SJCRH30 (cell line): ENCODE measurements at places on chromosomes 2 and 18. TPM values are rescaled to one million over a fixed set of nuclear protein-coding genes. Genes with fewer than 3 reads are reported as not detected.
A peak's percentile ranks its signal among the peaks of the same experiment; 100 is the strongest.

DNA sequence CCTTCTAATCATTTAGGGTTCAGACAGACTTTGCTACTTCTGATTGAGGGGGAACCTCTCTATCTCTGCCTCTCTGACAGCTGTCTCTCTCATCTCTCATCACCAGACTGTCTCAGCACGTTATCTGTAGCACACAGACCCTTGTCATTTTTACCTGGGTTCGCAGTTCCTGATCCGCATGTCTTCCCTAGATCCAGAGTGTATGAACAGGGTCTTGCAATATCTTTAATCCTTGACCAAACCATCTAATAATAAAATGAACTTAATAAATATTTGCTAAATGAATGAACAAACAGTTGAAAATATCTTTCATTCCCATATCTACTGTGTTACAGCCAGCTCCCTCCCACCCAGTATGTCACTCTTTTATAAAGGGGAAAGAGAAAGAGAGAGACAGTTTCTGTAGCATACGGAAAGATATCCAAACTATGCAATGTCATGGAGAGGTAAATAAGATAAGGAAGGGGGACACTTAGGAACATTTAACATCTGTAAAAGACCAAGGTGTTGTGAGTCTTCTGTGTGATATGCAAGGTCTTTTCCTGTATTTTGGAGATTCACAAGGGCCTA lies 507.6 kb downstream of the SUCLG1 start:
- DNase-seq, result no peak

CNGA3 gene
- 0.08 TPM in 1 of 2 replicates, not detected in the other for total RNA-seq

TLX2 gene
- total RNA-seq, result not detected in 2 replicates

VSNL1 gene
- total RNA-seq, result not detected in 2 replicates

DNA sequence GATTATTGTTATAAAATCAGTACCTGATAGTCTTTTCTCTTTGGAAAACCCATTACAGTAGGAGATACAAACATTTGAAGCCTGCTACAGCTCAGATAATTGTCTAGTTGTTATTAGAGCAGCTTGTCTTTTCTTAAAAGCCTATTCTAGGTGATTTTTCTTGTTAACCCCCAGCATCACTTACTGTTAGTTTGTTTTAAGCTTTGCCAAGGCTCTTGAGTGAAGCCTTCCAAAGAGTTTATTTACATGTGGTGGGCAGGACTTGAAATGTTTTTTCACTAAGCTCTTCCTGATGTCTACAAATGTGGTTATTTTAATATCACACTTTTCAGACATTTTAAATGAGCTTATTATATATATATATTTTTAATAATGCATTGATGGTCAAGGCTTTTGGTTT lies 791.3 kb downstream of the PLCL1 start:
- no peak for DNase-seq

GRCh38 chr18:60232541-60232940 lies 140.0 kb downstream of the MC4R start:
- DNase-seq, result no peak

GGCX gene
- 37.0 and 38.9 TPM in 2 replicates for total RNA-seq

GRCh38 chr2:149739171-149739882 lies 151.8 kb upstream of the MMADHC start:
- no peak for DNase-seq

- DNase-seq, result no peak
These were observed 60.8 kb downstream of the ST3GAL5 start for GRCh38 chr2:85827879-85828569.

- DNase-seq, result peak; percentile 57
These were observed 185.1 kb downstream of the MYO5B start for GRCh38 chr18:50009773-50010335.

DNA sequence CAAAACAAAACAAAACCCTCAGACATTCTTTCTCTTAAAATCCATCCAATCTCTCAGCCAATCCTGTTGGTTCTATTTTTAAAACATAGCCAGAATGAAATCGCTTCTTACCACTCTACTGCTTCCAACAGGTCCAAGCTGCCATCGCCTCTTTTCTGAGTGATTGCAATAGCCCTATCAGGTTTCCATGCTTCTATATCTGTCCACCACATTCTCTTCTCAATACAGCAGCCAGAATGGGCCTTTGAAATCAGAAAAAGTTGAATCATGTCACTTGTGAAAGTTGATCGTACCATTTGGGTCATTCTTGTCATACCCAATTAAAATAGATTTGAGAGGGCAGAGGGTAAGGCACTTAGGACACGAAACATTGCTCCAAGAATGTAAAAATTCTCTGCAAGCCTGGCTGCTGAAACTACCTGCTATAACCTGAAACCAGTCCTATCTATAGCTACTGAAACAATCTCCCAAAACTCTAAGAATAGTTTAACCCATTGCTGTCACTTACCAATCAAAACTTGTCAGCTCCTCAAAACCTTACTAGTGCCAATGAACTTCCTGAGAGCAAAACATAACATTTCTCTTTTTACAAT lies 3.3 kb upstream of the MTLN start:
- no peak for DNase-seq

DNA sequence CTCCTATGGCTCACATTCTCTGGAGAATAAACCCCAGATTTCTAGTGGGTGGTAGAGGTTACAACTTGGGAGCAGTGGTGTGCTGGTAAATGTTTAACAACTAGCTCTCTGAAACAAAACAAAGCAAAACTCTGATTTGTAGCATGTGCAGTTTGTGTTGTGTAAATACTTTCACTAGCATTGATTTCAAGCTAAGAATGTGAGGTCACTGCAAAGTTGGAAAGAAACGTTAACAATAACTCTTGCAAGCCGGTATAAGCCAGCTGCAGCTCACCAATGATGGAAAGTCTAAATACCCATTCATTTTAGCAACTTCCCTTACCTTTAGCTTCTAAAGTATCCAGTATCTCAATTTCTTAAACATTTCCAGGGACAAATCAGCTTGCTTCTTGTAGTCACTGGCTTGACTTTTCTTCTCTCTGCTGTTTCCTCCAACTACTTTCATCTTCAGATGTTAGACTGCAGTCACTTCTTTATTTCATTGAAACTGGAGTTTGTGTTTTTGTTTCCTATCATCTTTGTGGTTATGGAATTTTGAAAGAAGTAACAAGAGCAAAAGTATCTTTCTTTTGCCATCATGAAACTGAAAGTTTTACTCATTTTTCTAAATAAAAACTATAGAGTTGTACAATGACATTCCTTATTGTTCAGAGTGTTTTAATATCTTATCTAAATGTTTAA lies 140.2 kb downstream of the PLCL1 start:
- peak; percentile 17 for DNase-seq

LBX2 gene
- 0.58 and 1.3 TPM in 2 replicates for total RNA-seq

- DNase-seq, result no peak
These were observed 89.7 kb downstream of the SPTBN1 start for GRCh38 chr2:54545702-54546450.

DNA sequence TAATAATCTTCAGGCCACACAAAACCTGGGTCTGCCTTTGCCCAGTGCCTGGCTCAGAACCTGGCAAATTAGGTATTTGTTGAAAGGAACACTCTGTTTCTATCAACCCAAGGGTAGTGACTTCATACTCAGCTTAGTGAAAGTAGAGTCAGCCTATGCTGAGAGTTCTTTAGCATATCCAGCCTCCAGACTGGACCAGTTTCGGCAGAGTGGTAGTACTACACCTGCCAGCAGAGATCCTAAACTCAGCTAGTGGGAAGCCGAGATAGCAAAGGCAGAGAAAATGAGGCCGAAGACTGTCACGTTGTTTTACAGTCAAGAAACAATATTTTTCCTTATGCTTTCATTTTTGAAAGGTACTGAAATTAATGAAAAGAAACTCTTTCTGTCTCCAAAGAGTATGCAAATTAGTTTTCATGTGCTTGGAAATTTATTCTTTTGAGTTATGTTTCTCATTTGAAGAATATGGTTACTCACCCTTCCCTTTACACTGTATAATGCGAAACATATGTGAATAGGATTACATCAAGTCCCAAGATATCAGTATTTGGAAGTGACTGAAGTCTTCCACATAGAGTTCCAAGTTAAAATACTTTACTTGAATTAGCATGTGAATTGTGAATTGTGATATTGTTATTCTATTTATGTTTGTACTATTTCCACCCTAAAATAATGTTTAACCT lies 52.2 kb upstream of the UGP2 start:
- DNase-seq, result no peak

DNA sequence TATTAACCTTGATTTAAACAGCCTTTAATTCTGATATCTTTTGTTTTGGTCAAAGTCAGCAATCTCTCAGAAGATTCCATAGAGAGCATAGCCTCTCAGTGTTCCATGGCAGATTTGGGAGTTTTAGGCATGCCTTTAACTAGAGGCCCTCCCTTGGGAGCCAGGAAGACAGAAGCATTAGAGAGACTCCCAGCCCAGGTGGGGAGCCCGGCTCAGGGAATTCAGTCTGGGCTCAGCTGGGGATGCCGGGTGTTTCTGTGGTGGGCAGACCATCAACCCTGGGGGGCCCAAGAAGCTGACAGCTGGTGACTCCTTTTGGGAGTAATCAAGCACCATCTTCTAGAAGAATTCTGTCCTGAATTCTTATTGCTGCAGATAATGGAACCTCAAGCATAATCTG lies 99.7 kb upstream of the CELF4 start:
- DNase-seq, result no peak

- no peak for DNase-seq
These were observed 286.6 kb upstream of the HDAC4 start for GRCh38 chr2:239687441-239687840.

DNA sequence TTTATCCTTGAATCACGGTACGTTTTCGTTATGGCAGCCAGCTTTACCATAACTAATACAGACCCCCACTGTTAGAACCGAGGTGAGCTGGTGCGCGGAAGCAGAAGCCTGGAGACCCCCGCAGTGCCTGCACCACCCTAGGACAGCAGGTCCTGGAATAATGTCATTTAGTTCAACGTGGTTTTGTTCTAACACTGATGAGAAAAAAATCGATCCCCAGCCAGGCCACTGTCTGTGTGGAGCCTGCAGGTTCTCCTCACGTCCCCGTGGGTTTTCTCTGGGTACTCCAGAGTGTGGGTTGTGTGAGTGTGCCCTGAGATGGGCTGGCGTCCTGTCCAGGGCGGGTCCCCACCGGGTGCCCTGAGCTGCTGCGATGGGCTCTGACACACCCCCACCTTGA lies 69.9 kb upstream of the ST3GAL5 start:
- DNase-seq, result no peak

- no peak for DNase-seq
These were observed 291.2 kb downstream of the ALPK2 start for GRCh38 chr18:58337686-58338085.

IL36RN gene
- total RNA-seq, result not detected in 2 replicates

DNAJC5G gene
- total RNA-seq, result not detected in 2 replicates

- no peak for DNase-seq
These were observed 130.2 kb upstream of the ACVR2A start for GRCh38 chr2:147714582-147714981.

GRCh38 chr2:240901986-240902614 lies 4.0 kb upstream of the CROCC2 start:
- DNase-seq, result no peak

DNA sequence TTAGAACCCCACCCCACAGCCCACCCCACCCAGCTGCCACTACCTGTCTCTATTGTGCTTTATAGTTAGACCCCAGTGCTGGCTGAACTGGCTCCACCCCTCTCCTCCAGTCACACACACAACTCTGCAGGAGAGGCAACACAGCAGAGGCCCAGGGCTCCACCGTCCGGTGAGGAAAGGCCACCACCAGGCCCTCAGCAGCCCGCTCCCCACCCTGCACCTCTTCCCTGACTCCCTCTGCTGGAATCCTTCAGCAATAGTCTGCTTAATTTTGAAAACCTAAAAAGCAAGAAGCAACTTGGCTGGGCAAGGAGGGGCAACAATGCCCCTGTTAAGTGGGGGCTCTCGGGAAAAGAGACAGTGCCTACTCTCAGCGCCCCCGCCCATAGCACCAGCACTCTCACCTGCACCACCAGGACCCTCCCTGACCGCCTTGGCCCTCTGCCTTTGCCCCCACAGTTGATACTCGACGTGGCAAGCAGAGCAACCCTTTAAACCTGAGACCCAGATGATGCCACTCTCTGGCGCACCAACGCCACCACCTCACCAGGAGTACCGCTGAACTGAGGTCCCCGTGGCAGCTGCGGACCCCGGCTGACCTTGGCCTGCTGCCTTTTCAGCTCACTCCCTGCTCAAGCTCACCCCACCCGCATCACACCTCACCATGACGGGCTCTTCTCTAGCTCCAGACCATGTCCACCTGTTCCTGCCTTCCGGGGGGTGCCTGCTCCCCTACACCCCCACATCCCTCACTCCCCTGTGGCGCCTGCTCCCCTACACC lies 45.7 kb downstream of the NDUFA10 start:
- no peak for DNase-seq

GRCh38 chr2:62554440-62554839 lies 48.4 kb upstream of the TMEM17 start:
- no peak for DNase-seq

GRCh38 chr2:218513676-218514075 lies 54.5 kb downstream of the USP37 start:
- DNase-seq, result no peak

AQP12B gene
- not detected in 2 replicates for total RNA-seq

FBXO48 gene
- total RNA-seq, result 1.8 and 2.5 TPM in 2 replicates

- DNase-seq, result no peak
These were observed 188.1 kb downstream of the ARL4C start for GRCh38 chr2:234308813-234309195.

- DNase-seq, result peak; percentile 81
These were observed 43.6 kb upstream of the IHH start for GRCh38 chr2:219104107-219105035.

RALB gene
- 33.3 and 35.8 TPM in 2 replicates for total RNA-seq

DNA sequence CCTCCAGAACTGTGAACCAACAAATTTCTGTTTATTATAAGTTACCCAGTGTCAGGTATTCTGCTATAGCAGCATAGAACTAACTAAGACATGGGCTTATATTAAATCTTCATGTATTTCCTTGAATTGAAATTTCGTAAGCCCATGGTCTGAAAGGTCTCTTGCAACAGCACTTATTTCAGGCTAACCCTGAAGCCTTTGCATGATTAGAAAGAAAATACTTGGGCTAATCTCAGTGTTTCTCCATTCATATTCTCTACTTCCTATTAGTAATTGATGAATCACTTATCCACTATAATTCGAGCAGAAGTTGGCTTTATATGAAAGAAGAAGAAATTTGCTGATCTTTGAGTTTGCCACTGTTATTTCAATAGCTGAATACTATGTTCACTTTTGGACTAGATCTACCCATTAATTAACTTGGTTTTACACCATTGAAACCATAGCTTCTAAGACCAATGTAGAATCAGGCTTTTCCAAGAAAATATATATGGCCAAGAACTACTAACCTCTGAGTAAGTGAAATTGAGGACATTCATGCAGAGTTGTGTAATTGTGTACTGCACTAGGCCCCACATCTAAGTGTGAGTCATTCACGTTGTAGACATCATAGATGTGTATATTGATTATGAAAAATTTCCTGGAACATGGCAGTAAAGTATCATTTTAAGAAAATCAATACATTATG lies 731.6 kb downstream of the SOCS6 start:
- no peak for DNase-seq

GRCh38 chr2:236176417-236176816 lies 8.2 kb upstream of the GBX2 start:
- no peak for DNase-seq

GRCh38 chr2:118814368-118814767 lies 33.1 kb downstream of the EN1 start:
- no peak for DNase-seq

- no peak for DNase-seq
These were observed 1.2 kb downstream of the MAL start for GRCh38 chr2:95026471-95027368.
